ENCODE measurements at places on chromosomes 2 and 18.

DNA sequence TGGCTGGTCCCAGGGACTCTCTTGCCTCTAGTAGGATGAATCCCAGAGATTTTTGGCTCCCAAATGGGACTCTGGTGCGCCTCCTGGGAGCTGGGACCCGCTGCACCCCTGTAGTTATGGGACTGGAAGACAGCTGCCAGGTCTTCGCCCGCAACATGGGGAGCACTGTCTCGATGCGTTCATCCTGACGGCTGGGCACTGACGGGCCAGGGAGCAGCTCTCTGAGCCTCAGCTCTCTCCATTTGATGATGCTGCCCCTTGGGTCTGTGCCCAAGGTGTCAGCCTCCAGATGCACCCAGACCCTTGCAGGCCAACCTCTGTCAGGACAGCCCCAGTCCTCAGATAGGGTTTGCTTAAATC is 9.3 kb upstream of the ARMC9 start:
- no peak for DNase-seq

DNA sequence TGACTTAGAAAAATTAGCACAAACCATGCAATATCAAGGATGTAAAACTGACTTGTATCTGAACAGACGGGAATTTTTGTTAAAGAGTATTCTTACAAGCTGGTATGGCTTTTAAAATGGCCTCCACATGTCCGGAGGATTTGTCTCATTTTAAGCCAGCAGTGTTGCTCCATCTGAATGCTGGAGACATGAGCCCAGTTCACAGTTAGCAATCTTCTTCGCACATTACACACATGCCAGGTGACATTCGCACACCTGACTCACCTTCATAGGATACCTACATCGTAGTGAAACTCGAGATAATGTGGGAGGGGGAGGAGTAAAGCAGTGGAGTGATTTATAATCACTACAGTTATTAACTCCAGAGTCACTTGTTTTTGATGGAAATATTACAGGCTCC is 231.8 kb upstream of the RBBP8 start:
- no peak for DNase-seq

DNA sequence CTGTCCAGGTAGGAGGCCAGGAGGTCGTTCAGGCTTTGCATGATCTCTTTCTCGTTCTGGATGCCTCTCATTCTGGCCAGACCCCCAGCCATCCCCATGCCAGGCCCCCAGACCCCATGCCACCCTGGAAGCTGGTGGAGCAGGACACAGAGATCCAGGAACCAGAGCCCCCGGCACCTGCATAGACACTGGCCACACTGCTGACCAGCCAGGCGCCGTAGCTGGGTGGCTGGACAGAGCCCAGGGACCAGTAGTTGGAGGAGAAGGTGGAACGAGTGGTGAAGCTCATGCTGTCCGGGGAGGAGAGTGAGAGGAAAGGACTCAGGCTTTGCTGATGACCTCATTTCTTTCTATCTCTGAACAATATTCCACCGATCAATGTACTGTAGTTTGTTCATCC is 35.5 kb downstream of the SLC4A5 start:
- no peak for DNase-seq

GRCh38 chr2:20164734-20165478 is 60.0 kb downstream of the SDC1 start:
- DNase-seq: no peak

DNA sequence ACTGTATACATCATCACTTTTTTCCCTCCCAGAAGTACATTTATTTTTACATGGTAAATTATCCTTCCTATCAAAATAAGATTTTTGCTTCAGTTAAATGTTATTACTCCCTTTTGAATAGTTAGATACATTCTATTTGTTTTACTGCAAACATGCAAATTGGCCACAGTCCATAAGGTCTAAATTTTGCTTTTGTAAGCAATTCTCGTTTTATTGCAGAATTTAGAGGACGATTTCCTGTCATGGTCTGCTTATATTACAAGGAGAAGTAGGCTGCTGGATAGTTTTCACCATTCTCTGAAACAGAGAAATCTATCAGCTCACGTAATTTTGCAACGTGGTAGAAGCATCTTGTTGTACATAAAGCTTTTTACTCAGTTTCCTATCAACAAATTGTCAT is 1632.5 kb downstream of the LRP1B start:
- DNase-seq: no peak

GRCh38 chr2:203739351-203739750 is 32.9 kb downstream of the CD28 start:
- DNase-seq: no peak

GRCh38 chr2:48369971-48370370 is 160.0 kb upstream of the STON1 start:
- no peak for DNase-seq

DNA sequence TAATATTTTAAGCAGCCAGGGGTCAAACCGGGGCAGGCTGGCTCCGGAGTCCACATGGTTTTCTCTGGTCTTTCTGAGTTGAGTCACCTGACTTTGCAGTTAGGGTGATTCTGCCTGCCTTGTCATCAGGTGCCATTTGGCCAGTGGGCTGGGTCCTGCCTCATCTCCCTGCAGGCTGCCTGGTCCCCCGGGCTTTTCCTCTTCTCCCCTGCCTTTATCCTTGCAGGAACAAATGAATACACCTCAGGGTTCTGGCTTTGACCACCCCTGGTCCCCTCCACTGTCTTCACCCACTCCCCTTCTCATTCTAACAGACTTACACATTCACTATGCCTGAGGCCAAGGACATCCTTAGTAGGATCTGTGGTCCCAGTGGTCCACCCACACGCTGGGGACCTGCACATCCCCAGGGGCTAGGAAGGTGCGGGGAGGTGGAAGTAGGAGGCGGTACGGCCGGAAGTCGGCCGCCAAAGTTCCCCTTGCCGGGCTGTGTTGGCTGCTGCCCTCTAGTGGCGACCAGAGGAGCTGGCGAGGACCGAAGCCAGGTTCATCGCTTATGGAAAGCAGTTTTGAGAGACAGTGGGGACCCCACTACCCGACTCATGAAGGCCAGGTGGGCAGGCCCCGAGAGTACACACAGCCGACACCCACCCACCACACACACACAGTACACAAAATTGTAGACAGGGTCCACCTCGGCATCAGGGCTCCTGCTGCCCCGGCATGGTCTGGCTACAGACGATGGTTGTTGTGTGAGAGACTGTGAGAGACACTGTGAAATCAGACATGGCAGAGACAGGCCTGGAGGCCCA is 6.3 kb upstream of the TEX261 start:
- DNase-seq: peak; percentile 38

GRCh38 chr2:32988525-32988924 is 41.8 kb downstream of the LTBP1 start:
- DNase-seq: no peak

DNA sequence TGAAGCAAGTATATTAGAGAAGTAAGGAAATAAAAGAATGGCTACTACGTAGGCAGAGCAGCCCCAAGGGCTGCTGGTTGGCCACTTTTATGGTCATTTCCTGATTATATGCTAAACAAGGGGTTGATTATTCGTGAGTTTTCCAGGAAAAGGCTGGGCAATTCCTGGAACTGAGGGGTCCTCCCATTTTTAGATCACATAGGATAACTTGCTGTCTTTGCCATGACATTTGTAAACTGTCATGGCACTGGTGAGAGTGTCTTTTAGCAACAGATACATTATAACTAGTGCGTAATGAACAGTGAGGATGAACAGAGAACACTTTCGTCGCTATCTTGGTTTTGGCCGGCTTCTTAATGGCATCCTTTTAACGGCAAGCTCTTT is 2.6 kb upstream of the UBE2F start:
- DNase-seq: no peak

GRCh38 chr2:46711156-46711555 is 204.4 kb downstream of the MCFD2 start:
- DNase-seq: no peak

GRCh38 chr2:30867385-30867784 is 60.1 kb upstream of the CAPN13 start:
- no peak for DNase-seq

- DNase-seq: no peak
These were observed 74.3 kb downstream of the SCN2A start for GRCh38 chr2:165313509-165313908.

DNA sequence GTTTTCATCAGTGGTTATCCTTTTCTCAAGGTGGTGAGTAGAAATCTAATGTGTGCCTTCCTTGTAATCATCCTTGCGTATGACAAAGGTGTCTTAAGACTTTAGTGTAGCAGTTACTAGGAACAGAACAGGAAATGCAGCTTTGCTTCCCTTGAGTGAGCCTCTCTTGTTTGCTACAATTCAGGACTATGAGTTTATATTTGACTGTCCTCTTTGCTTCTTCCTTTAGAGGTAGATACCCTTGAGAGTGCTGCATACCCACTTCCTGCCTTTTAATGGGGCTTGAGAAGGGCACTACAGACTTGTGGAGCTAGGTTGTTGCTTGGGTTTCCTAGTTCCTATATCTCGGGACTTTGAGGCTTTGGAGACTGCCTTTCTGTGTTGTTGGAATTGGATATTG is 3.8 kb downstream of the KCNJ13 start:
- no peak for DNase-seq

DNA sequence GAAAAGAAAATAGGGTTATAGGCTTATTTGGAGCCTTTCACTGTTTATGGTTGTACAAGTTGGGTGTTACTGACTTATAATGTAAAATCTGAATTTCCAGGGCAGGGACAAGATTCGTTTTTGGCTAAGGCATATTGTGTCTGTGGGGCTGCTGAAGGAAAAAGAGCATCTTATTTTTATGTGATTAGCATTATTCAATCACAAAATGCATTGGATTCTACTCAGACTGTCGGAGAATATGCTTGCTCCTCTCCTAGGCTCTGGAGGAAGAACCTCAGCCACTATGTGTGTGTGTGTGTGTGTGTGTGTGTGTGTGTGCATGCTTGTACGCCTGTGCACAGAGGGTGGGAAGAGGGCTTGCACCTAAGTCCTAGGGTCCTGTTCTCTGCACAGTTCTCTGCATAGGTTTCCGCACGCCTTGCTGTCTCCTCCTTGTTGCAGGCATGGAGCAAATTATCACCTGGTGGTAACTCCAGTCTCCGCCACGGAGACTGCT is 44.3 kb downstream of the AGAP1 start:
- no peak for DNase-seq

- DNase-seq: no peak
These were observed 639.7 kb downstream of the NRXN1 start for GRCh38 chr2:50392185-50392584.

GRCh38 chr2:164039270-164039669 is 303.5 kb upstream of the FIGN start:
- DNase-seq: no peak

DNA sequence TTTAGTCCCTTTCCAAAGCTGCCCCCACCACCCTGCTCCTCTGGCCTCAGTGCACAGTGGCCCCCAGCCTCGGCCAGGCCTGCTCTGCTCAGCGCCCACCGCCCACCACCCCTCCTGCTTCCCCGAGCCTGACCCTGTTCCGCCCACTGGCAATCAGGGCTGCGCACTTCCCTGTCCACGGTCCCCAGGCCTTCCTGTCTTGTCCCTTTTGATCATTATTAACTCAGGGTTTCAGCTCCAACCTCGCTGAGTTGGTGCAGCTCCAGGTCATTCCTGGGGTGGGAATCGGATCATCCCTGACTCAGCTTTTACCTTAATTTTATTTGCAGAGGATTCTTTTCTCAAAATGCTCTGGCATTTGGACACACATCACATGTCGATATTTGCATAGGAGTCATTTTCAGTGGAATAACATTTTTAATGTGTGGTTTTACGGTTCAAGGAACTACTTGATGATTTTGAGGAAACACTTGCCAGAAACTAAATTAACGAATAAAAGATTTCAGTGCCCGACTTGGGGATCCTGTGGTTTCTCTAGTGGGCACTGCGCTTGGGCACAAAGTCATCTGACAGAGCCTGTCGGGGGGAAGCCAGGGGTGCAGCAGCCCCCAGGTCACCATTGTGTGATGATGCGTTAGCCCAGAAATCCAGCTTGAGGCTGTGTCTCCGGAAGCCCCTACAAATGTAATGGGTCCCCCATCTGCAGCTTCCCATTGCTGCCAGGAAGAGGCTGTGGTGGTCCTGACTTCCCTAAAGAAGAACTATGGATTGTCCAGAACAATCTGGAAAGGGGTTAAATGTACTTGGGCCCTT is 1.0 kb upstream of the ESPNL start:
- DNase-seq: no peak

DNA sequence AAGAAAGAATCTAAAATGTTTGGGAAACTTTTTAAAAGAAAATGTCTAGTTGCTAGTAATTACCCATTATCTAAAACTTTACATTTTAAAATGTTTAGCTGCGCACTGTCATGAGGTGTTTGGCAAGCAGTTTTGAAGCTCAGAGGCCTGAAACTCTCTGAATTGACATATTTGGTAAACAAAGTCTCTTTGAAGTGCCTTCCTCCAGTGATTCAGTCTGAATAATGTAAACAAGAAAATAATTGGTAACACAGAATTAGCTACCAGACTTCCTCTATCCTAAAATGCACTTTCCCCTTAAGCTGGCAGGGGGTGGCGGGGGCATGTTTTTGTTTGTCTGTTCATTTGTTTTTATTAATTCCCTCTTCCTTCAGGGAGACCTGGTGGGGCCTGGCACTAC is 61.4 kb downstream of the WDR75 start:
- DNase-seq: no peak

DNA sequence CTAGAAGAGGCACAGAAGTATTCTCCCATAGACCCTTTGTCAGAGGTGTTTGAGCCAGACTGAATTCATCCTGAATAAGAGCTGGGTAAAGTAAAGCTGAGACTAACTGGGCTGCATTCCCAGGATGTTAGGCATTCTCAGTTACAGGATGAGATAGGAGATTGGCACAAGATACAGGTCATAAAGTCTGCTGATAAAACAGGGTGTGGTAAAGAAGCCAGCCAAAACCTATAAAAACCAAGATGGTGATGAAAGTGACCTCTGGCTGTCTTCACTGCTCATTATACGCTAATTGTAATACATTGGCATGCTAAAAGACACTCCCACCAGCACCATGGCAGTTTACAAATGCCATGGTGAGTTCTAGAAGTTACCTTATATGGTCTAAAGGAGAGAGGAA is 364.9 kb upstream of the TMEFF2 start:
- no peak for DNase-seq

- no peak for DNase-seq
These were observed 83.6 kb downstream of the RTTN start for GRCh38 chr18:70121842-70122241.

DNA sequence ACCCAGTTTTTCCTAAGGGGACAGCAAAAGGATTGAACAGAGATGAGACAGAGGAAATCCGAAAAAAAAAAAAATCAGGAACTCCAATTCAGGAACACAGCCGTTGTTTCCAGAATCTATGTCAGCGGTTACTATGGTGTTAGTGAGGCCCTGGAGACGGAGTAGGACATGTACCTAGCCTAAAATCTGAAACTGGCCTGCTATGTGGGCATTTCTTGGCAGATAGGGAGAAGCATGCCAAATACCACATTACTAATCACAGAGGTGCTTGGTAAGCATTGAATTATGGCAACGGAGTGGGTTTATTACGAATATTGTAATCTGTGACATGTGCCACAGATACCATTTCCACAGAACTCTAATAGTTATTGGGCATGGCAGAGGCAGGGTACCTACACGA is 530.6 kb downstream of the CCDC85A start:
- DNase-seq: peak; percentile 29

All from NCI-H446 treated with DMSO at 0.1 percent for 48 hours (cell line).